EH (cell line): ENCODE measurements at places on chromosomes 16 and 17.

GRCh38 chr16:72220875-72221629 is 49.1 kb upstream of the PMFBP1 start:
- no peak for DNase-seq

DNA sequence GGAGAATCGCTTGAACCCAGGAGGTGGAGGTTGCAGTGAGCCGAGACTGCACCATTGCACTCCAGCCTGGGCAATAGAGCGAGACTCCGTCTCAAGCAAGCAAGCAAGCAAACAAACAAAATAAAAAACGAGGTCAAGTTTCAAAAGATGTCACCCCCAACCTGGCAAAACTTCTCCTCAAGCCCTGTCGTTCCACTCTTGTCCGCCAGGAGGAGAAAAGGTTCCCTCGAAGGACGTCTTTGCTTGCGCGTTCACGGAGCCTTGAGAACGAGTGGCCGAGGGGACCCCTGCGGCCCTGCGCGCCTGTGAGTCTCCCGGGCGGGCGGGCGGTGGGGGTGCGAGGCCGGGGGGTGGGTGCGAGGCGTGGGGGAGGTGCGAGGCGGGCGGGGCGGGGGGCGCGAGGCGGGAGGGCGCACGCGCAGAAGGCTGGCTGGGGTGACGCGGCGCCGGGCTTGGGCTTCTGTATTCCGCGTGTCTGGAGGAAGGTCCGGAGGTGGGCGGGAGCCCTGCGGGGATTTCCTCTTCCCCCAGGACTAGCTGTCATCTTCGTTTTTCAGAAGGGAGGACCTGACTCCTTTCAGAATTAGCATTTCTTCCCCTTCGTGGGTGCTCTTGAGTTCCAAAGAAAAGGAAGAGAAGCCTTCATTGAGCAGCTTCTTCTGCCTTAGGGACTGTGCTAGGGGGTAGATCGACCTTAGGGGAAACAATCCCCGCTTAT is 3.7 kb downstream of the SLC52A1 start:
- DNase-seq = peak; percentile 75

DNA sequence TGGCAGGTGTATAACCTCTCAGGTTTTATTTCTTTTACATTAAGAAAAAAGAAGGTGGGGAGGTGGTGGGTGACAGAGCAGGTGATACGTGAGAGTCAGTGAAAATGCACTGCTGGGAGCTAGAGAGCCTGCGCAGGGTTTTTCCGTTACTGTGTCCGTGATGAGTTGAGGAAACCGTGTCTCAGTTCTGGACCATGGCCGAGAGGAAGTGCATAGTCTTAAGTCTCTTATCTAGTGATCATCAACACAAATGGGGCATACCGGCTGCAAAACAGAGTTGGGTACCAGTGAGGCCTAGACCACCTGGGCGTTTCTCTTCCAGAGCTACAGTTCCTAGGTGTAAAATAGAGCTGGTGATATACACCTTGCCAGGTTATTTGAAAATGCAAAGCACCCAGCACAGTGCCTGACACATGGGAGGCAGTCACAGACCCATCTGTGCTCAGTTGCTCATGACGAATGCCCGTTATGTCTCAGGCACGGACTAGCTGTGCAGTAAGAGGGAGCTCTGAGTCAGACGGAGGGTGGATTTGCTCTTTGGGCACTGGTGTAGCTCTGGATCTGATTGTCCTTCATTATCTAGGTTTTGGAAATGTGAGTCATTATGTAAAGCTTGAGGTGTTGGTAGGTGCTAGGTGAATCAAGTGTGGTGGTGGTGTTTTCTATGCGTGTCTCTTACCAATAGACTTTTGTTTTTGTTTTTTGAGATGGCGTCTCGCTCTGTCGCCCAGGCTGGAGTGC is 60.9 kb downstream of the RPTOR start:
- no peak for DNase-seq

DNA sequence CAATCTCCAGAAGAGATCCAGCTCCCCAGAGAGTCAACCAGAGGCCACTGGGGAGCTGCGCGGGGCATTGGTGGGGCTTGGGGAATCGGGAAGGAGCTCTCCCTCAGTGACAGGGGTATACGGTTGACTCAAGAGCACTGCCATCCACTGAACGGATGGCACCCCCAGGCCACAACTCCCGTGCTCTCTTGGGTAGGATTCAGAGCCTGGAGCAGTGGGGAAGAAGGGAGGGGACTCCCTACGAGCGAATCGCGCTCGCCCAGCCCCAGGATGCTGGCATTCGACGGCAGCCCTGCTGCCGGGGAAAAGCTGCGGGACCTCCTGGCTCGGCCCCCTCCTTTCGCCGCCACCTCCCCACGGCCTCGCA is 473 bp upstream of the TPPP3 start:
- DNase-seq = no peak

GRCh38 chr16:80894091-80894490 is 89.7 kb upstream of the CDYL2 start:
- no peak for DNase-seq

- DNase-seq = no peak
These were observed 18.5 kb upstream of the CDH15 start for GRCh38 chr16:89152831-89153700.

- DNase-seq = peak; percentile 87
These were observed 6.6 kb downstream of the NHERF2 start for GRCh38 chr16:2033057-2033908.

GRCh38 chr17:82282239-82283207 is 9.0 kb upstream of the CSNK1D start:
- no peak for DNase-seq

- DNase-seq = no peak
These were observed 438.0 kb upstream of the PMFBP1 start for GRCh38 chr16:72609933-72610332.

GRCh38 chr17:21679256-21680146 is 12.8 kb upstream of the KCNJ18 start:
- DNase-seq = no peak

- DNase-seq = no peak
These were observed 49.9 kb downstream of the MAP1LC3B start for GRCh38 chr16:87441886-87442580.

DNA sequence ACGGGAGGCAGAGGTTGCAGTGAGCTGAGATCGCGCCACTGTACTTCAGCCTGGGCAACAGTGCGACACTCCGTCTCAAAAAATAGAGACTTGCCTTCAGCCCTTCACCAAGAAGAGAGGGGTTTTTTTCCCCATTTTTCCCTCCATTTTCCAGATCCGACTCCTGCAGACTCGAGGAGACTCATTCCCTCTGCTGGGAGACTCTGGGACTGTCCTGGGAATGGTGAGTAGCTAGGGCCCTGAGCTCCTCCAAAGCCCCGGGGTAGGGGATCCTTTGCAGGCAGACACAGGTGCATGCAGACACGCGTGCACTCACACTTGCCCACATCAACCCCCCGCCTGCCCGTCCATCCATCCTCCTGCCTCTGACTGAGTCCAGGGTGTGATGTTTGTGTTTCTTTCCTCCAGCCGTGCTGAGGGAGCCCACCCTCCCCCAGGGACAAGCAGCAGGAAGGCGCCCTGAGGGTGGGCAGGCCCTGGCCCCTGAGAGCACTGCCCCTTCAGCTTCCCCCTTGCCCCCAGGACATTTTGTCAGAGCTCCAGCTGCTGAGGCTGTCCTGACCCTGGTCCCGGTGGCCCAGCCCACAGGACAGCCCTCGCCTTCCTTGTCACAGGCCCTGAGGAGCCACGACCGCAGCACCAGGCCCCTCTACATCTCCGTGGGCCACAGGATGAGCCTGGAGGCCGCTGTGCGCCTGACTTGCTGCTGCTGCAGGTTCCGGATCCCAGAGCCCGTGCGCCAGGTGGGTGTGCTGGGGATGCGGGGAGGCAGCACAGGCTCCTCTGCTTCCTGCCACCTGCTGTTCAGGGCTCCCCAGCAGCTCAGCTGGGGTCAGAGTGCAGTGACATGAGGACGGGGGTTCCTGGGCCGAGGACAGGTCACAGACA is 10.2 kb downstream of the ENDOV start:
- no peak for DNase-seq

- DNase-seq = peak; percentile 23
These were observed 38.0 kb downstream of the TTC19 start for GRCh38 chr17:16037636-16038035.

DNA sequence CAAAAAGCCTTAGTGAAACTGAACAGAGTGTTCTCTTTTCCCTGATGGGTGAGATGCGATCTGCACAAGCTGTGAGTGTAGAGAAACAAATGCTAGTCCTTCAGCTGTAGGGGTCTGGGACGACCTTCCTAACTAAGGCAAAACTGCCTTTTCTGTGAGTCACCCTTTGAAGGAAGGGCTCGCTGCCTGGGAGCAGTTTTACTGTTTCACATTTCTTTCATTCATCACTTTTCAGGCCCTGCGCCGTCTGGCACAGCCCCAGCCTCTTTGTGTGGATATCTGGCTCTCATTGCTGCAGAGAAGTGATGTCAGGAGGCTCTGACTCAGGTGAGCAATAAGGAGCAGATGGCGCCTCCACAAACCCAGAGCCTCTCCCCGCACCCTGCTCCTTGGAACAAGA is 57.4 kb downstream of the HS3ST3A1 start:
- DNase-seq = peak; percentile 96

GRCh38 chr17:65174974-65175373 is 37.8 kb downstream of the RGS9 start:
- no peak for DNase-seq

DNA sequence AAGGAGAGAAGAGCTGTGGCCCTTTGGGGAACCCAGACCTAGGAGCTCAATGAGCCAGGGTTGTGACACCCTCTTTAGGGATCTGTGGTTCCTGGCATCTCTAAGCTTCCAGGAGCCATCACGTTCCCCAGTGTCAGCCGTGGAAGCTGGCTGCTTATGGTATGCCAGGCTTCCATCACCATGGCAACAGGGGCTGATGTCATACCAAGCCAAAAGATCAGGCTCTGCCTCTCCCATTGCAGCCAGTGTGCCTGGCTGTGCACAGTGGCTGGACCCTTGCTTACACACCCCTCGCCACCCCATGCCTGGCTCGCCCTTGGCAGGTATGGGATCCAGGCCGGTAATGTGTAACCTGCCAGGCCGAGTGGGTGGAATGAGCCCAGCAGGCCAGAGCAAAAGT is 91.1 kb downstream of the SSH2 start:
- DNase-seq = peak; percentile 76

DNA sequence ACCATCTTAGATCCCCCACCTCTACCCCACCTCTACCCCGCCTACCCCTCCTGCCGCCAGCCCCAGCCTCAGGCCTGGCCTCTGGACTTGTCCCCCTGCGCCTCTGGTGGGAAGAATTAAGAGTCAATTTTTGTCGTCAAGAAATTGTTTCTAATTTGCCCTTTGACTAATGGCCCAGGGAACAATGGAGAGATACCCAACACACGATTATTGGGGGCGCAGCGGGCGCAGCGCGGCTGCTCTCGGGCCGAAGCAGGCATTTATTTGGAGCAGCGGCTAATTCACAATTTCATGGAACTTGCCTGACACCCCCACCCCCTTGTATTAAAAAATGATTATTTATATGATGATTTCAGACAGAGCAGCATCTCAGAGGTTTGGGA is 4.4 kb upstream of the BAHCC1 start:
- DNase-seq = no peak

DNA sequence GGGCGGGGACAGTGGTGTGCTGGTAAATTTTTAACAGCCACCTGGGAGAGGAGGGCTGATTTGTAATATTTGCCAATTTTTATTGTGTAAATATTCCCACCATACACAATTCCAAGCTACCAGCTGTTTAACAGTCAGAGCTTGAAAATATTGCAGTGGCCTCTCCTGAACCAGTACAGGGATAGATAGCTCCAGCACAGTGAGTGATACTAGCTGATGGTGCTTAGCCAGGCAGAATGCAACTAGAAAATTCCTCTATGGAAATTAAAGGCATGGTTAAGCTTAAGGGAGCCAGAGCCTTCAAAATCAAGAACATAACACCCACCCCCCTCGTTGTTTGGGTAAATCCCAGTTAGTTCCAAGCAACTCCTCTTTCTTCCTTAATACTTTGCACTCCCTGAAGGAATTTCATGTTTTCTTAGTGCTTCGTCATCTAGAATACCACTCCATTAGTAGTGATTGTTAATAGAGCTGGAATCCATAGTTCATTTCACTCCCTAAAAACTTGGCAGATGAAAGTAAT is 96.6 kb downstream of the CYB561 start:
- peak; percentile 97 for DNase-seq

DNA sequence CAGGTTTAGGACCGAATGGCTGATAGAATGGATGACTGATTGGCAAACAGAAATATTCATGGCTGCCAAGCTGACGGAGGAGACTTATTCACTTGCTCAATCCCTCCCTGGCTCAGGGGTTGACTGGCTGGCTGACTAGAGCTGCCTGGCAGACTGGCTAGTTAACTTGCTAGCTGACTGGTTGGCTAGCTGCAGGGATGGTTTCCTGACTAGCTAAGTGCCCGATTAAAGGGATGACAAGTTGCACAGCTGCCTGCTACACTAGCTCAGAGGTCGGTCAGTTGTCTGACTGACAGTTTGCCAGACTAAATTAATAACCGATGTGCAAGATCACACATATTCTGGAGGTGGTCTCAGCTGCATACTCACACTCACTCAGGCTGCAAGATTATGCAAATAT is 1208.4 kb upstream of the CDH8 start:
- no peak for DNase-seq

GRCh38 chr16:10728003-10728887 is 15.4 kb upstream of the NUBP1 start:
- DNase-seq = no peak

DNA sequence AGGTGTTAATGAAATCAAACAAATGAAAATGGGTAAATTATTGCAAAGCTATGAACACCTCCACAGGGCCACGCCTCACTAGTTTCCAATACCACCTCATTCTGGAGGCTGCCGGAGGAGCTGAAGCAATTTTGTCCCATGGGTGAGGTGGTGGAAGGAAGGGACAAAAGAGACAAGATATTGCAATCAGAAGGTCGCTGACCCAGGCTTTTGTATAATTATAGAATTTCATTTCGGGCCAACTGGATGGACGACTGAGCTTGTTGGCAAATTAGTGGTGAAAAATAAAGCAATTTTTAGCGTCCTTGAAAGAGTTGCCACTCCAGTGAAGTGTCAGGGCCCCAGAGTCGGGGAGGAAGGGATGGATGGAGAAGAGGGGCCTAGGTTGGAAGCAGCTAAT is 147.9 kb downstream of the CYLD start:
- DNase-seq = no peak

- no peak for DNase-seq
These were observed 159.1 kb downstream of the WWOX start for GRCh38 chr16:78258375-78259065.

DNA sequence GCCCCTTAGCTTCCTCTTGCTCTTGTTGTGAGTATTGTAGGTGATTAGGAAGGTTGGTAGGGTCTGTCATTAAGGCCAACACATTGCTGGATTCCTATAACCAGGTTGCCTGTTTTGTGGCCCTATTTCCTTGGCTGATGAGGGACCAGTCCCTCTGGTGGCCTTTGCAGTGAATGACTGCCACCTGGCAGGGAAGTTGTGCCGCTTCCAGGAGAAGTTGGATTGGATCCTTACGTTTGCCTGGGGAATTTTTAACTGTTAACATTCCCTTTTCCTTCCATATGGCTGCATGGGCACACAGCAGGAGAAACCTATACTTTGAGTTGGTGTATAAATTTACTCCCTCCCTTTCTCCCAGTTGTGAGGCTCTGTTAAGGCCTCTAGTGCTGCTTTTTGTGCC is 32.4 kb downstream of the LCMT1 start:
- no peak for DNase-seq

DNA sequence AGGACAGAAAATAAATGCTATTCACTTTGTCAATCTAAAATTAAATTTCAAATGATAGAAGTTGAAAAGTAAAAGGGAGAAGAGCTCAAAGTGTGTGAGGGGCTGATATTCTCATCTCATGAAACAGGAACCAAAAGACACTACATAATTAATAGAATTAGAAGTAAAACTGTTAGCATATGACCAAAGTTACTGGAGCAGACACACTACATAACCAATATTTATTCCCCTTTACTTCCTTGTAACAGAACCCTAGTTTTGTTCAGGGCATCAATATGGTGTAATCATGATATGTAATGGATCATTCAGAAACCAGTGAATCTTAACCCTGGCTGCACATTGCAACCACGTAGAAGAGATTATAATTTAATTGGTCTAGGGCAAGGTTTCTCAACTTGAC is 109.5 kb upstream of the SIAH1 start:
- DNase-seq = no peak
